Ureter (tissue), 1 donor: ENCODE measurements at places on chromosomes 12 and 14. TPM values are rescaled to one million over a fixed set of nuclear protein-coding genes. Genes with fewer than 3 reads are reported as not detected.

Gene STAB2
- 0.29 TPM for total RNA-seq

Gene C12orf54
- total RNA-seq, result 1.5 TPM

Gene NABP2
- total RNA-seq, result 27.9 TPM

Gene P2RX2
- 0.36 TPM for total RNA-seq

Gene TNS2
- 198 TPM for total RNA-seq

Gene MAP1LC3B2
- total RNA-seq, result not detected

Gene KRT75
- not detected for total RNA-seq

Gene SIRT4
- not detected for total RNA-seq

Gene DPPA3
- total RNA-seq, result not detected
